Omental fat pad (tissue), 4 donors: ENCODE measurements at places on chromosomes 2 and 18.

DNA sequence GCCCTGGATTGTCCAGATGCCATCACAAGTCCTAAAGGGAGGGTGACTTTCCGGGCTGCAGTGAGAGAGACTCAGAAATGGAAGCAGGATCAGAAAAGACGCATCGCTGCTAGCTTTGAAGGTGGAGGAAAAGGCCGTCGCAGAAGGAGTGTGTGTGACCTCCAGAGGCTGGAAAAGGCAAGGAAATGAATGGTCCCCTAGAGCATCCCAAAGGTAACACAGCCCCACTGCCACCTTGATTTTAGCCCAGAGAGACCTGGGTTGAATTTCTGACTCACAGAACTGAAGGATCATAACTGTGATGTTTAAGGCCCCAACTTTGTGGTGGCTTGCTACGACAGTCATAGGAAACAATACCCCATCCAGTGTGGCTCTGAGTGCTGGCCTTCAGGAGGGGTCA lies 8.6 kb upstream of the NCK2 start:
- DNase-seq, result no peak

GRCh38 chr2:108893277-108893676 lies 95.7 kb downstream of the EDAR start:
- no peak for DNase-seq

GRCh38 chr2:205650450-205650849 lies 31.9 kb upstream of the NRP2 start:
- DNase-seq, result no peak

- DNase-seq, result no peak
Measured at GRCh38 chr2:96146153-96146880, 1.1 kb upstream of the DUSP2 start.

- no peak for DNase-seq
Measured at GRCh38 chr2:68385220-68385906, 20.3 kb downstream of the PLEK start.

GRCh38 chr2:37132914-37133313 lies 23.9 kb downstream of the EIF2AK2 start:
- no peak for DNase-seq

DNA sequence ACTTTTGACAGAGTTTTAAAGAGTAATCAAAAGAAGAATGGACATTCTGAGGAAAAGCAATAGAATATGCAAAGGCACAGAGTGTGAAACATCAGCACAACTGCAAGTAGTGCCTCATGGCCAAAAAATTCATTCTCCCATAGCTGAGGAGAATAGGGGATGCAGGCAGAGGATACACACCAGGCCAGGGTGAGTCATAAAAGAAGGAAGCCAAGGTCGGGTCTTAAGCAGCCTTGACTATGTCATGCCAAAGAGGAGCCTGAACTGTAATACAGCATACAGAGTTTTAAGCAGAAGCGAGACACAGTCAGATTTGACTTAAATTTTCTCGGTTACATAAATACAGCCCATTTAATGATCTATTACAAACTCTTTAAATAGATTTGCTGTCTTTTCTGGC lies 165.0 kb downstream of the LNPK start:
- no peak for DNase-seq

DNA sequence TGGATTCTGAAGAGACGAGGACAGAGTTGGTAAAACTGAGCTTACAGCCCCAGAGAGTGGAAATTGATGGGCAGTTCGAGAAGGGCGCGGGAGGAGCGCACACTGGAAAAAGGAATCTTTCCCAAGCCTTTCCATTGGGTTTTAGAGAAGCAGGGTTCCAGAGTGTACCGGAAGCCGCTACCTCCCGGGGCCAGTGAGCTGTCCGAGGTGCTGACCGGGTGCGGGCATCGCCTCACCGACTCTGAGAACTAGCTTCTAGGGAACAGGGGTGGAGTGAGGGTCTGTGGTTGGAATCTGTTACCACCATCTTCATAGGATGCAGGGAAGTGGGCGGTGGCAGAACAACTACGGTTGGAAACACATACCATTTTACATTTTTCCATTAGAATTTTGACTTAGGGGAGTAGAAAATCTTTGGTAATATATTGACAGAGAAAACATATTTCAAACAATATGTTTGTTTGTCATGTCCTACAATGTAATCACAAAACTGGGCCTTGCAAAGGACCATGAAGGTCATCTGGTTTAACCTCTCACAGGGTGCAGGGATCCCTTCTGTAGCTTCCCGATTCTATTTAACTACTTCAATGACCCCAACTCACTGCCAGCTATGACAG lies 724 bp downstream of the NMS start:
- DNase-seq, result no peak

DNA sequence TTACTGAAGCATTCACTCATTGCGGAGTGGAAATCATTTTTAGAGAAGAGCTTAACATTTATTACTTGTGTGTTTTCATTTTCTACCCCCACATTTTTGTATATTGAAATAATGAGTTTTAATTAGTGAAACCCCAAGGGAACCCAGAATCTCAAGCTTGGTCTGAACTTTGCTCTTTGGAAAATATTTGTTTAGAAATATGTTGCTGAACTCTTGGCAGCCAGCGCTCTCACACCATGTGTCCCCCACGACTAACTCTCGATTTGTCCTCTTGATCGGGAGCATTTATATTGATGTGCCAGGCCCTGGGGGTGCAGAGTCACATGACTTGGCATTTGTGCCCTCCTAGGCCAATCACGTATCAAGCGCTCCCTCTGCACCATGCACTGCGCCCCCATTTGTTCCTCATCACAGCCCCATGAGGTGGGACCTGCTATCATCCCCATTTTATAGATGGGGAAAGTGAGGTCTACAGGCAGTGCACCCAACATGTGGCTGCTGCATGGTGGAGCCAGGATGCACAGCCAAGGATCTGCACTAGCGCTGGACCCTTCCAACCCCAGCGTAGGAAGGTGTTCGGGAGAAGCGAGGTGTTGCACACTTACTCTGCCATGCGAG lies 149.7 kb downstream of the NCK2 start:
- DNase-seq, result no peak

GRCh38 chr18:24083550-24083949 lies 55.3 kb upstream of the CABYR start:
- no peak for DNase-seq

- DNase-seq, result no peak
Measured at GRCh38 chr2:139099721-139100120, 319.5 kb upstream of the NXPH2 start.

DNA sequence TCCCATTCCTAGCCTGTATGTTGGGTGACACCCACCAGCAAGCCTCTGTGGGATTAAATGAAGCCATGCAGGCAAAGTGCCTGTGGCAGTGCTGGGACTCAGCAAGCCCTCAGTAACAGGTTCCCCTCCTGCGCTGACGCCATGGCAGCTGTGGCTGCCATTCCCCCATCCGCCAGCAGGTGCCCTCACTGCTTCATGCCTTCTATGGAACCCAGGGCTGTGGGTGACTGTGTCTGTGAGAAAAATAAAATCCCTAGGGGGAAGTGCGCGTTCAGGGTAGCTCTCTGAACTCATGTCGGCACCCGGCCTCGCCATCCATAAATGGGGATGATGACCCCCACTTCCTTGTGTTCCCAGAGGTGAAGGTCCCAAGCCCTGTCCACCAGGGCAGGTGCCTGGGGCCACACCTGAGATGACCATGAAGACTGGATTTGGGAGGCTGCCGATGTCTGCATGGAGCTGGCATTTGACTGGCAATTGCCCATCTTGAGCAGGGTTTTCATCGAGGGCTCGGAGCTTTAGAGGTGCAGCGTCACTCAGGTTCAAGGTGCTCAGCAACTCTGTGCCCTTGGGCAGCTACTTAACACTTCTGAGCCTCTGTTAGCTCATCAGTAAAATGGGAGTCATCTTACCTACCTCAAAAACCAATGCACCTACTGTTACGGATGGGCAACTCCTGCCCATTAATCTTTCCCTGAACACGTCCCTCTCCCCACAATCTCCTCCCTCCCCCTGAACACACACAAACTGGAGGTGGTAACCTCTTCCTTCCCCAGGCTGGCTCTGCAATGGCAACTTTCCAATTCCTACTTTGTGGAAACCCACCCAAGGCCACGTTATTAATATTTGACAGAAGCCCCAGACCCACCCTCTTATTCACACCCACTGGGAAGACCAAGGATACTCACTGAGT lies 2.9 kb upstream of the MAL start:
- DNase-seq, result peak; percentile 30

DNA sequence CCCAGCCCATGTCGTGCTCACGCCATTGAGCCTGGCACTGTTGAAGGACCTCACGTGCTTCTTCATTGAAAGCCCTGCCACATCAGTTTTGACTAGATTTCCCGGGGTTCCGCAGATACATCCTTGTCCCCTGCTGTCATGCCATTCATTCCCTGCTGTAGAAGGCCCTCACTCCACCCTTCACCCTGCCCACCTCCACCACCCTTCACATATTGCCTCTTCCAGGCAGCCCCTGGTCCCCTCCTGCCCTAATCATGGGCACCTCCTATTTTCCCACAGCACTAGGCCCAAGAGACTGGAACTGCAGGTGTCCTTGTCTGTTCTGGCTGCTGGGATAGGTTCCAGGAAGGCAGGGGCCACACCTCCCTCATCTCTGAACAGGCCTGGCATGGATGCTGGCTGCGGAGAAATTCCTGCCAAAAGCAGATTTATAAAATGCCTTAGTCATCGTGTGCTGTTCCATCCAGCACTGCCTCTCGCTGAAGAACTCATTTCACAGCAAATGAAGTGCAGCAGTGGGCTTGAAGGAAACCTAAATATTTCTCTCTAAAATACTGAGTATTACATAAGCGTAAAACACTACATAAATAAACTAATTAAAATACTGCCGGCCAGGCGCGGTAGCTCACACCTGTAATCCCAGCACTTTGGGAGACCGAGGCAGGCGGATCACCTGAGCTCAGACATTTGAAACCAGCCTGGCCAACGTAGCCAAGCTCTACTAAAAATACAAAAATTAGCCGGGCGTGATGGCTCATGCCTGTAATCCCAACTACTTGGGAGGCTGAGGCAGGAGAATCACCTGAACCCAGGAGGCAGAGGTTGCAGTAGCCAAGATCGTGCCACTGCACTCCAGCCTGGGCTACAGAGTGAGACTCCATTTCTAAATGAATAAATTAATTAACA lies 38.4 kb downstream of the EIF4E2 start:
- no peak for DNase-seq

DNA sequence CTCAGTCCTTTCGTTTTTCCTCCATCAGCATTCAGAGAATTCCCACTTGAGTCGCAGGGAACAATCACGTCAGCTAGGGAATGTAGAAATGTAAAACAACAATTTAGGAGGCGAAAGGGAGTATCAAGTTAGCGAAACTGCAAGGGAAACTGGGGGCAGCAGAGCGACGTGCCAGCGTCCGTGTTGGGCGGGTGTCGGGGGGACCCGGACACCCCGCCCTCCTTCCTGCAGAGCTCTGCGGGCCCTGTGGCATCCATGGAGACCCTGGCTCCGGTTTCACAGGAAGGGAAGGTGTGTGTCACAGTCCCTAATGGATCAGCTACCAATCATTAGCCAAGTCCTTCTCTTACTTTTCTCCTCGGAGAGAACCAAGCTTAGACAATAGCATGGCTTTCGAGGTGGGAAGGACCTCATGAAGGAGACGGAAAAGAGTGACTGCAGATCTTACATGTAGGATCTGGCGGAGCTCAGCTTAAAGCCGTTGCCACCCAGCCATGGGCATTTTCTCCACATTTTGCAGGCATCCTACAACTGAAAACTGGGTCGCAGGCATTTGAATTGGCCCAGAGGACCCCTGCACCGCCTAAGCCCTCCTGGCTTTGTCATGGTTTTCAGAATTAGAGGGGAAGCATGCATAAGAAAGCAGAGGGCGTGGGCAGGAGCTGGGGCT lies 33.7 kb downstream of the SOX11 start:
- DNase-seq, result no peak

GRCh38 chr2:238380785-238381184 lies 45.9 kb upstream of the ASB1 start:
- DNase-seq, result no peak

DNA sequence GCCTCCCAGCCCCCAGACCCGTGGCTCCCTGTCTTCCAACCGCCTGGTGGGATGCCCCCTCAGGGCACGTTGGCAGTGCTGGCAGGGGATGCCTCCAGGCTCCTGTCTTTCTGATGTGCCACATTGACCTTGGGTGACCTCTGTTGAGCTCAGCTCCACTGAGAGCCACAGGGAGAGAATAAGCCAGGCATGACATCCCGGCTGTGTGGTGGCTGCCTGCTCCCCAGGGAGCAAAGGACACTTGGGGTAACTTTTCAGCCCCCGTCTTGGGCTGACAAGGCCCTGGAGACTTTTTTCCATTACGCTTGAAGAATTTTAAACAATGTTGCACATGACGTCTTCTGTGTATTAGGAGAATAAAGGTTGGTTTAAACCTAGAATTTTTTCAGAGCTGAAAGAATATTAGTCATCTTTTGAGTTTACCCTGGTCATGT lies 246.0 kb downstream of the TSN start:
- DNase-seq, result no peak

DNA sequence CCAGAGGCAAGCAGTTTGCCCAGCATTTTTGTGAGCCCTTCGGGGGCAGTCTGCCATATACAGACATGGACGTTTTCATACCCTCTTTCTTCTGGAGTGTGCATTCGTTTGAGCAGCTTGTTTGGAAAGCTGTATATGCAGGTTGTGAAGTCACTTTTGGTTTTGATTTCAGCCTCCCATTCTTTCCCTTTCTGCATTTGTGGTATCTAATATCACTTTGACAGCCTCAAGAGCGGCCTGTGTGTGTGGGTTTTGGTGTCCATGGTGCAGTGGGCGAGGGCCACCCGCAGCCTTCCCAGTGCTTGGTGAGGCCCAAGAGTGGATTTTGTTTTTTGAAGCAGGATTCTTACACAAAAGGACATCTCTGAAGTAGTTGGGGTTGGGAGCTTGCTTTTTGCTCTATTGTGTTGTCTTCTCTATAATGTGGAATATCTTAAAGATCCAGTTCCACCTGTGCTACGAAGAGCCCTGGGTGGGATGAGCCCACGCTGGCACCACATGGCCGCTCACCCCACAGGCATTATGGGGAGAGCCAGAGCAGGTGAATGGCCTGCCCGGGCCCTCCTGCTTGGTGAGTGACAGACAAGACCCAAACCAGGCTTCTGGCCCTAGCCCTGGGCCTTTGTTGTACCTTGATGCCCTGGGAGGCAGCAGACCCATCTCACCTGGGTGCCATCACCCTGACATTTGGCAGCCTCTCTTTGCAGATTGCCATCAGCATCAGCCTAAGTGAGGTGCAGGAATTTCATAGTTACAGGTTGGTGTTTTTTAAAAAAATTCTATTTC lies 29.5 kb downstream of the INPP4A start:
- DNase-seq, result no peak

DNA sequence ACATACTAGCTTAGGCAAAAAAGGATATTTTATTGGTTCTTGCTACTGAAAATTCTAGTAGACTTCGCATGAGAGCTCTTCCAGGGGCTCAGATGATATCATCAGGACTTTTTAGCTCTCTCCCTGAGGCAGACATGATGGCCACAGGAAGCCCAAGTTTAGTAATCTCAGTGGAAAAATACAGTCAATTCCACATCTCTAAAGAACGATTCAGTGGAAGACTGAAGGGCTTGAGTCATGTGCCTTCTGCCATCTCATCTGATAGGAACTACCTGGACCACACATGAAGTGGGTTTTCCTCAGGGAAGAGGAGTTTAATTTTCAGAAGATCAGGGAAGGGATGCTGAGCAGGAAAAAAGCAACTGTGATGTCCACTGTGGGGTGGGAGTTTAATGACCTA lies 117.3 kb downstream of the TTC27 start:
- DNase-seq, result no peak
